ENCODE measurements at places on chromosomes 7 and 10.

DNA sequence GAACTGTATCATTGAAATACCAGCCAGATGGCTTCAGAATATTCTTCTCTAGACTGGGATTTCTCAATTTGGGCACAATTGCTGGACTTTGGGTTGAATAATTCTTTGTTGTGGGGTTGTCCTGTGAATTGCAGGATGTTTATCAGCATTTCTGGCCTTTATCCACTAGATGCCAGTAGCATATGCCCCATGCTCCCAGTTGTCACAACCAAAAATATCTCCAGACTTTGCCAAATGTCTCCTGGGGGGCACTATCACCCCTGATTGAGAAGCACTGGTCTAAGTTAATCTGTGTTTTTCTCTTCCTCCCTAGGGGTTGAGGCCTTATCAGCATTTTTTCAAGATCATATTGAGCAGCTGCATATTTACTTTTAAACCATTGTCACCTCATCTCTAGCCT lies 204.9 kb upstream of the SP8 start:
- no peak for DNase-seq

- no peak for DNase-seq
Measured at GRCh38 chr7:157009170-157009777, 1.2 kb downstream of the MNX1 start.

DNA sequence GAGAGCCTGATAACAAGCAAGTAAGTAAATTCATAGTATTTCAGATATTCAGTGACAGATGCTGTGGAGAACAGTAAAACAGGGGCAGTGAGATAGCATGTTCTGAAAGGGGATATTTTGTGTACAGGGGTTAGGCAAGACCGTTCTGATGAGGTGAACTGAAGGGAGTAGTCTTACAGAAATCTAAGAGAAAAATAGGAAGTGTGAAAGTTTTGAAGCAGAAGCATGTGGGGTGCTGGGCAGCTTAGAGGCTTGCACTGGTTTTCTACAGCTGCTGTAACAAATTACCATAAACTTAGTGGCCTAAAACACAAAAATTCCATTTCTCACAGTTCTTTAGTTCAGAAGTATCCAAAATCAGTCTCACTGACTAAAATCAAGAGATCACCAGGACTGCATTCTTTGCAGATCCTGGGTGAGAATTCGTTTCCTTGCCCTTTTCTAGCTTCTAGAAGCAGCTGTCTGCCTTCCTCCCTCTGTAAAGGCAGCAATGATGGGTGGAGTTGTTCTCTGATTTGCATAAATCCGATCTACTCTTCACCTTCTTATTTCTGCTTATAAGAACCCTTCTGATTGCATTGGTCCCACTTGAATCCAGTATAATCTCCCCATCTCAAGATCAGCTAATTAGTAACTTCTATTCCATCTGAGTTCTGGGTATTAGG lies 7.5 kb upstream of the KLF14 start:
- DNase-seq, result no peak

GRCh38 chr10:101624526-101625102 lies 36.5 kb downstream of the DPCD start:
- DNase-seq, result no peak

GRCh38 chr7:117908031-117908795 lies 35.0 kb upstream of the CTTNBP2 start:
- no peak for DNase-seq

GRCh38 chr10:101071267-101071884 lies 9.6 kb downstream of the KAZALD1 start:
- DNase-seq, result no peak

DNA sequence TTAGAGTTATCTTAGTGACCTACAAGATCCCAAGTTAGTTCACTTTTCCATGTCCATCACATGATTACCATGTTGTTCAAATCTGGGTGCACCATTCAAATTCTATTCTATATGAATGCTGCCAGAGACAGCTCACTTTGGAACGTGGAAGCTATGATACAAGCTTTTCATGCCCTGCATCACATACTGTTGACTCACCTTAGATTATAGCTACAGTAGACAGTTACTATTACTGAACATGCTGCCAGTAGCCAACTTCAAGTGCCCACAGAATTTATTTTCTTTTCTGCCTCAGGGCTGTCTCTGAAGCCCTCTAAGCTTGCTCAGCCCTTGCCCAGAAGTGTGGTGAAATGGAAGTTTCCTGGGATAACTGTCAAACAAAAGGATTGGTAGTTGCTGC lies 231.1 kb downstream of the GPR158 start:
- DNase-seq, result no peak
